ENCODE measurements at places on chromosomes 1 and 21.

DNA sequence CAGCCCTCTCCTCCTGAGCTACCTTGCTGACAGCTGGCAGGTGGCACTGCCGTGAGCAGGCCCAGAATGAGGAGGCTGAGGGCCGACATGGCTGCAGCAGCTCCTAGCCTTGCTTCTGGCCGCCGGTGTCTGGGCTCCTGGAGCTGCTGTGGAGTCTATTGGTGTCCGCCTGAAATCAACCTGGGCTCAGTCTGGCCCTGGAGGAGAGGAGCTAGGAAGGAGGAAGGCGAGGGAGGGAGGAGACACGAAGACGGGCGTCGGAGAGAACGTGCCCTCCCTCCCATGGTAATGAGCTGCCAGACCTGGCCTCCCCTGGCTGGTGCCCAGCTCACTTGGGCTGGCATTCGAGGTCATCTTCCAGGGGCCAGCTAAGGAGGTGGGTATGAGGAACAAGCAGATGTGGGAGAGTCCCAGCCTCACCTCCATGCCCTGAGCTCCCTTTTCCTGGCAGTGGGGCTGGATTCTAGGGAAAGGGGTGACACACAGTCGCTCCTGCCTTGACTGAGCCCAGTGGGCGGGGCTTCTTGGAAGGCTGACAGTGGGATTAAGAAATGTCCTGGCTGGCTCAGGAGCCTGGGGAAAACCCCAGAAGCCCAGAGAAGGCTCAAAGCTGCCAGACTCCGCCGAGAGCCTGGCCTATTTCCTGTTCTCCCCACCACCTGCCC is at the start of gene PDZK1IP1:
Gene PDZK1IP1, minus strand, starts transcription at position 193 of the 665 bp plus-strand sequence. Its CDS starts 104 bp downstream, at position 89.
- no peak within 1 kb of the TSS for H3K4me3 ChIP-seq
- H3K4me1 ChIP-seq, result no peaks in the 10 kb centered on the region

- H3K4me1 ChIP-seq, result peaks cover 31% of the 10 kb centered on the region
- peak overlapping the region; percentile 89 for H3K4me3 ChIP-seq
- H3K27ac ChIP-seq, result peak overlapping the region; percentile 98
- no peaks in the 10 kb centered on the region for H3K27me3 ChIP-seq
- H3K36me3 ChIP-seq, result peaks cover 64% of the 10 kb centered on the region
Measured at GRCh38 chr1:151401125-151401788, 1.9 kb downstream of the PSMB4 start.

- H3K27ac ChIP-seq, result no peak overlapping the region
- H3K4me3 ChIP-seq, result no peak overlapping the region
- no peak for DNase-seq
- H3K27me3 ChIP-seq, result peaks cover 3% of the 10 kb centered on the region
- H3K36me3 ChIP-seq, result peaks cover 4% of the 10 kb centered on the region
- peaks cover 19% of the 10 kb centered on the region for H3K4me1 ChIP-seq
Measured at GRCh38 chr1:225885336-225885735, 3.2 kb upstream of the TMEM63A start.

DNA sequence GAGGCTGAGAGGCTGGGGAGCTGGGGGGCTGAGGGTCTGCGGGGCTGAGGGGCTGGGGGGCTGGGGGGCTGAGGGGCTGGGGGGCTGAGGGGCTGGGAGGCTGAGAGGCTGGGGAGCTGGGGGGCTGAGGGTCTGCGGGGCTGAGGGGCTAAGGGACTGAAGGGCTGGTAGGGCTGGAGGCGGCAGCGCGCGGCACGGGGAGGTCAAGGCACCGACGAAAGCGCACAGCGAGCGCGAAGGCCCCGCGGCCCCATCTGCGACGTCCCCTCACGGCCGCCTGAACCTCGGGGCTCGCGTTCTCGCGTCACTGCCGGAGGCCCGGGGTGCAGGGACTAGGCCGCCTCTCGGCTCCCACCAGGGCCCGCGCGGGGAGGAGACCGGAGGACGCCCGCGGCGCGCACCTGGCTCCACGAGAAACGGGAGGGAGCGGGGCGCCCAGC is 356 bp downstream of the INTS11 start:
- H3K4me1 ChIP-seq, result peaks cover 37% of the 10 kb centered on the region
- H3K27ac ChIP-seq, result no peak overlapping the region
- no peak for DNase-seq
- peak overlapping the region; percentile 90 for H3K4me3 ChIP-seq

DNA sequence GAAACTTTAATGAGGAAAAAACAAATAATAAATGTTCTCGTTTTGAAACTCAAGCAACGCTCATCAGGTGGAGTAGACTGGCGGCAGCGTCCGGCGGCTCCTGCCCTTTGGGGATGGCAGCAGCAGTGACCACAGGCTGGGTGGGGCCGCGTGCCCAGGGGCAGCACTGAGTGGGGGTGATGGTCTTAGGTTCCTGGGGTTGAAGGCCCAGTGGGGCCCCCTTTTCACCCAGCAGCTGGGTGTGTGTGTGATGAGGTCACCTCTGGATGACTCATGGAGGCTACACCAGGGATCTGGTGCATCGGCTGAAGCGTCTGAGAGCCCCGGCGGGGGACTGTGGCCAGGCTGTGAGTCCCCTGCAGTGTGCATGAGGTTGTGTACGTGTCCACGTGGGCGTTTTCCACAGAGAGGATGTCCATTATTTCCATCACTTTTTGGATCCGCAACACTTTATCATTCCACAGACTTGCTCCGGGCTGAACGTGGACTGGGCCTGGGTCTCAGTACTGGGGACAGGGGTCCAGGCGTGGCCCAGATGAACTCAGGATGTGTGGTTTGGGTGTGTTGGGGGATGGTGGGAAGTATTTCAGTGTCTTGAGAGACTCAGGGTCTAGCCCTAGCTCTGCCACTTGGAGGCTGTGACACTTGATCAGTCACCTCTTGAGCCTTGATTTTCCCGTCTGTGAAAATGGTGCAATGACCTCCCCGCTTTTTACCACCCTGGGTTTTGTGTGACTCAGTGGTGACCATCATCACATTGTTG is 25.6 kb downstream of the LDLRAP1 start:
- H3K36me3 ChIP-seq, result peaks cover 9% of the 10 kb centered on the region
- peaks cover 12% of the 10 kb centered on the region for H3K4me1 ChIP-seq
- H3K27ac ChIP-seq, result no peak overlapping the region
- H3K4me3 ChIP-seq, result no peak overlapping the region

GRCh38 chr1:173168941-173169340 is 38.2 kb downstream of the TNFSF4 start:
- DNase-seq, result no peak
- H3K4me3 ChIP-seq, result no peak overlapping the region
- H3K27me3 ChIP-seq, result no peaks in the 10 kb centered on the region
- H3K4me1 ChIP-seq, result no peaks in the 10 kb centered on the region
- H3K27ac ChIP-seq, result no peak overlapping the region

DNA sequence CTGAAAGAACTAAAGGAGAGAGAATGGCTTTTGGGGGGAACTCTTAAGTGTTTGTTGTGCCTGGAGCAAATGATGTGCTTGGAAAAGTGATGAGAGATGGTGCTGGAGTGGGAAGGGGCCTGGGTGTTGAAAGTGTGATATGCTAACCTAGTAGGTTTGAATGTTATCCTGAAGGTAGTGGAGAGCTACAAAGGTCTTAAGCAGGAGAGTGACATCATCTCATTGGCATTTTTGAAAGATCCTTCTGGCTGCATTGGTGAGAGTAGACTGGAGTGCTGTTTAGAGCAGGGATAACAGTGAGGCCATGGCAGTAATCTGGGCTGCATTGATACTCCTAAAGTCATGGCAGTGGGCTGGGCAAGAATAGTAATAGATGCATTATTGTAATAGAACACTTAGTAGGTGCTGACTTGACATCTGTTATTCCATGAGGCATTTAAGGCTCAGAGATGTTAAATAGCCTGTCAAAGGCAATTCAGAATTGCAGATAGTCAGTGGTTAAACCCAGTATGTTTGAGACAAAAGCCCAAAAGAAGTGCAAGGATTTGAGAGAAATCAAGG is 44.5 kb downstream of the MDM4 start:
- no peak for DNase-seq
- no peak overlapping the region for H3K4me3 ChIP-seq
- H3K4me1 ChIP-seq, result peaks cover 60% of the 10 kb centered on the region

DNA sequence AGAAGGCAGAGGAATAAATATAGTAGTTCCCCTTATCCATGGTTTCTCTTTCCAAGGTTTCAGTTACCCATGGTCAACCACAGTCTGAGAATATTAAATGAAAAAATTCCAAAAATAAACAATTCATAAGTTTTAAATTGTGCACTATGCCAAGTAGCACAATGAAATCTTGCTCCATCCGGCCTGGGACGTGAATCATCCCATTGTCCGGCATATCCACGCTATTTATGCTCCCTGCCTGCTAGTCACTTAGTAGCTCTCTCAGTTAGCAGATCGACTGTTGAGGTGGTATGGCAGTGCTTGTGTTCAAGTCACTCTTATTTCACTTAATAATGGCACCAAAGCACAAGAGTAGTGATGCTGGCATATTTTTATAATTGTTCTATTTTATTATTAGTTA is 58.6 kb upstream of the ARHGAP29 start:
- H3K27ac ChIP-seq, result no peak overlapping the region
- DNase-seq, result no peak
- H3K36me3 ChIP-seq, result no peaks in the 10 kb centered on the region
- no peaks in the 10 kb centered on the region for H3K4me1 ChIP-seq

- DNase-seq, result no peak
- no peaks in the 10 kb centered on the region for H3K4me1 ChIP-seq
- no peak overlapping the region for H3K4me3 ChIP-seq
- no peaks in the 10 kb centered on the region for H3K27me3 ChIP-seq
- no peak overlapping the region for H3K27ac ChIP-seq
Measured at GRCh38 chr21:40179166-40179565, 311.9 kb downstream of the PCP4 start.

DNA sequence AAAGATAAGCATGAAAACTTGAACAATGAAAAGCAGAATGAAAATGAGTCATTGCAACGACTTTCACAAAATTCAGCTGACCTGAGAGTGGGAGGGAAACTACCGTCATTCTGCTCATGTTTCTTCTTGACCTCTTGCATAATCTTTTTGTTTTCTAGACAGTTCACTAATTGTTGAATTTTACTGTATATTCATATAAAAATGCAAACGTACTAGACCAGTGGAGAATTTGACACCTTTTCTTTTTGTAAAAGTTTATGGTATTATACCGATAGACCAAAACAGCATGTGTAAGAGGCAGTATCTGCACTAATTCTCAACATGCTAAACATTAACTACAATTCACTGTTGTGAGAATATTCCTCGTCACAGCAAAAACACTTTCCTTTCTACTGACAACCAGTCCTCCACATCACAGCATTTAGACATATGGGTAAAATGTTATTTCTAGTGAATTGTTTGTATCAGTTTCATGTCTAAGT is 137.8 kb downstream of the GREM2 start:
- no peak overlapping the region for H3K27ac ChIP-seq
- H3K4me1 ChIP-seq, result no peaks in the 10 kb centered on the region
- H3K36me3 ChIP-seq, result no peaks in the 10 kb centered on the region
- H3K4me3 ChIP-seq, result no peak overlapping the region
- DNase-seq, result no peak

- H3K4me1 ChIP-seq, result peaks cover 3% of the 10 kb centered on the region
- H3K27ac ChIP-seq, result no peak overlapping the region
- peaks cover 4% of the 10 kb centered on the region for H3K27me3 ChIP-seq
- no peak overlapping the region for H3K4me3 ChIP-seq
- H3K36me3 ChIP-seq, result no peaks in the 10 kb centered on the region
- no peak for DNase-seq
Measured at GRCh38 chr1:245260110-245260882, 105.5 kb downstream of the KIF26B start.

Measured in activated B cell treated with CpG ODN at 0.5 μM for 24 hours (primary cell).